ENCODE measurements at places on chromosomes 3 and 15.

- no peak for DNase-seq
Observed at GRCh38 chr3:128122013-128122412, 1.6 kb downstream of the RUVBL1 start.

GRCh38 chr3:49536875-49537533, 17.3 kb upstream of the BSN start:
- DNase-seq = no peak

DNA sequence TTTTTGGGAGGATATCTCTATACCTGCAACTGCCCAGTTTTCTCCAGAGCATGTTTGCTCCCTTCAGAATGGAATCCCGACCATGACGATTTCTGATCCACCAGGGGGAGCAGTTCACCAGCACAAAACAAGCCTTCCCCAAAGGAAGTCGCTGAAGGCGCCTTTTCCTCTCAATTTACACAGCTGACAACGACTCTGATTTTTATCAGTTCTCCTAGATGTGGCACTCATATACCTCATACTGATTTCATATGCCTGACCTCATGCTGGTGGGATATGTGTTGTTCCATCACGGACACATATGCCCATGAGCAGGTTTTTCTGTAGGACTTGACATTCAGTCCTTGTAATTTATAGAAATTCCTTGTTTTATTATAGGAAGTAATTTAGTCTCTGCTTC, 1028.2 kb downstream of the MCTP2 start:
- DNase-seq = peak; percentile 39

DNA sequence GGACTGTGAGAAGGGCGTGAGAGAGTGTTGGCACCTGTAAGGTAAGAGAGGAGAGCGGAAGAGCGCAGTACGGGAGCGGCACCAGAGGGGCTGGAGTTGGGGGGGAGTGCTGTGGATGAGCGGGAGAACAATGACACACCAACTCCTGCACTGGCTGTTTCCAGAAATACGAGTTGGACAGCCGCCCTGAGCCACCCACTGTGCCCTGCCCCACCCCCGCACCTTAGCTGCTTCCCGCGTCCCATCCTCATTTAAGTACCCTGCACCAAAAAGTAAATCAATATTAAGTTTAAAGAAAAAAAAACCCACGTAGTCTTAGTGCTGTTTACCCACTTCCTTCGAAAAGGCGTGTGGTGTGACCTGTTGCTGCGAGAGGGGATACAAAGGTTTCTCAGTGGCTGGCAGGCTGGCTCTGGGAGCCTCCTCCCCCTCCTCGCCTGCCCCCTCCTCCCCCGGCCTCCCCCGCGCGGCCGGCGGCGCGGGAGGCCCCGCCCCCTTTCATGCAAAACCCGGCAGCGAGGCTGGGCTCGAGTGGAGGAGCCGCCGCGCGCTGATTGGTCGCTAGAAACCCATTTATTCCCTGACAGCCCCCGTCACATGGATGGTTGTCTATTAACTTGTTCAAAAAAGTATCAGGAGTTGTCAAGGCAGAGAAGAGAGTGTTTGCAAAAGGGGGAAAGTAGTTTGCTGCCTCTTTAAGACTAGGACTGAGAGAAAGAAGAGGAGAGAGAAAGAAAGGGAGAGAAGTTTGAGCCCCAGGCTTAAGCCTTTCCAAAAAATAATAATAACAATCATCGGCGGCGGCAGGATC, at the start of gene SOX2:
SOX2 (plus strand) TSS at position 601 of the 811 bp plus-strand sequence. CDS start 436 bp downstream, outside the sequence.
- no peak for DNase-seq

GRCh38 chr15:29638781-29639180, 183.5 kb downstream of the TJP1 start:
- DNase-seq = no peak

GRCh38 chr3:31408720-31409119, 124.0 kb upstream of the STT3B start:
- DNase-seq = no peak

DNA sequence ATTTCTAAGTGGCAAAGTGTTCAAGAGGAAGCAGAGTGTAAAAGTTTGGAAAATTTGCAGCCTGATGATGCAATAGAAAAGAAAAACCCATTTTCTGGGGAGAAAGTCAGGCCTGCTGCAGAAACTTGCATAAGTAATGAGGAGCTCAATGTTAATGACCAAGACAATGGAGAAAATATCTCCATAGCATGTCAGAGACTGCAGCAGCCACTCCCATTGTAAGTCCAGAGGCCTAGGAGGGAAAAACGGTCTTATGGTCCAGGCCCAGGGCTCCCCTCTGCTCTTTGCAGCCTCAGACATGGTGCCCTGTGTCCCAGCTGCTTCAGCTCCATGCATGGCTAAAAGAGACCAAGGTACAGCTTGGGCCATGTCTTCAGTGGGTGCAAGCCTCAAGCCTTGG, 96.6 kb upstream of the GMNC start:
- no peak for DNase-seq

DNA sequence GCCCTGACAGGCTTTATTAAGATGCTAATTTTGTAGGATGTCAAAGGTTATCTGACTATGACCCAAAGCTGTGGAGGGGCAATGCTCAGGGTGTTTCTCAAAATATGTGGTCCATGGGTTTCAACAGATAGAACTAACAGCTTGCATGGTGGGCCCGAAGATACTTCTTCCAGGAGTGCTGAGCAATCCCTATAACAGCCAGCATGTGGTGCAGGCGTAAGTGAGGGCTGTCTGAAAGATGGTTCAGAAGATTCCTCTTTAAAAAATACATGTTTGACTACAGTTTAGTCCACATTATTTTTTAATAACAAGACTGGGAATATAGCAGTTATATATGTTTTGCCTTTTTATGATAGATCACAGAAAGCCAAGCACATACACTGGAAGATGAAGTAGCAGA, 7.6 kb downstream of the SCG3 start:
- DNase-seq = no peak

- peak; percentile 23 for DNase-seq
Observed at GRCh38 chr3:183988216-183988790, 29.4 kb downstream of the ABCC5 start.

DNA sequence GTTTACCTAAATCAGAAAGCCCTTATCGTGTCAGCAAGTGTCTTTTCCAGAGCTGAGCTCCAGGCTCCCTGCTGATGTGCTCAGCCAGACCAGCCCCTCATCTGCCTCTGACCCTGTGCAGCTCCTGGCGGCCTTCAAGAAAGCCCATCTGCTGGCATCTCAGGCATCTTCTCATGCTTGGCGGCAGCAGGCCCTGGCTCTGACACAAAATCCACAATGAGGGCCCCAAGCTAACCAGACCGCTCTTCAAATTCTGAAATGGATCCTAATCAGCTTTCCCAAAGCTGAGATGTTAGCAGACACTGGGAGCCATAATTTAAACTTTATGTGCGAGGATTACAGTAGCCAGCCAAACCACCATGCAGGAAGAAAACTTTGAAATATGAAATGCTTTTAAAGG, 50.8 kb upstream of the CTDSPL start:
- no peak for DNase-seq

DNA sequence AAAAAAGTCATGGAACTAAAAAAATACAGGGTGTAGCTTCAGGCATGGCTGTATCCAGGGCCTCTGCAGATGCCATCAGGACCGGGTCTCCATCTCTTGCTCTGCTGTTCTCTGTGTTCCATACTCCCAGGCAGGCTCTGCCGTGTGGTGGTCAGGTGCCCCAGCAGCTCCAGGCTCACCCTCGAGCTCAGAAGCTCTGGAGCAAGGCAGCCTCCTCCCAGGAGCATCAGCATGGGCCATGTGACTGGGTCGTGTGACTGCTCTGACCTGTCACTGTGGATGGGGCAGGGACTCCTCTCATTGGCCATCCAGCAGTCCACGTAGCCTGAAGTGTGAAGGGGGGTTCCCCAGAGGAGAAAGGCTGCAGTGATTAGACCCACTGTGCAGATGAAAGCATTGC, 8.5 kb downstream of the FBLN2 start:
- no peak for DNase-seq

GRCh38 chr15:47988564-47988963, 132.2 kb upstream of the SLC24A5 start:
- DNase-seq = no peak

GRCh38 chr3:33858131-33858530, 59.7 kb downstream of the PDCD6IP start:
- DNase-seq = no peak

- no peak for DNase-seq
Observed at GRCh38 chr3:195718477-195718984, 2.2 kb upstream of the MUC20 start.

GRCh38 chr3:50374363-50375257, 15.3 kb upstream of the TMEM115 start:
- DNase-seq = no peak
